ENCODE measurements at places on chromosomes 7 and 10. TPM values are rescaled to one million over a fixed set of nuclear protein-coding genes. Genes with fewer than 3 reads are reported as not detected.

The SLC13A1 gene
- not detected for total RNA-seq

The SFRP4 gene
- 0.39 TPM for total RNA-seq

The PPP1R17 gene
- total RNA-seq: not detected

The PCGF6 gene
- total RNA-seq: 11.5 TPM

The ANXA8L1 gene
- 0.06 TPM for total RNA-seq

The ASZ1 gene
- not detected for total RNA-seq

The SPDYE9 gene
- not detected for total RNA-seq

Measured in glomerular endothelial cell (primary cell).